Large intestine (tissue), 12 donors: ENCODE measurements at places on chromosomes 4 and X. TPM values are rescaled to one million over a fixed set of nuclear protein-coding genes. Genes with fewer than 3 reads are reported as not detected.
A peak's percentile ranks its signal among the peaks of the same experiment; 100 is the strongest.

DNA sequence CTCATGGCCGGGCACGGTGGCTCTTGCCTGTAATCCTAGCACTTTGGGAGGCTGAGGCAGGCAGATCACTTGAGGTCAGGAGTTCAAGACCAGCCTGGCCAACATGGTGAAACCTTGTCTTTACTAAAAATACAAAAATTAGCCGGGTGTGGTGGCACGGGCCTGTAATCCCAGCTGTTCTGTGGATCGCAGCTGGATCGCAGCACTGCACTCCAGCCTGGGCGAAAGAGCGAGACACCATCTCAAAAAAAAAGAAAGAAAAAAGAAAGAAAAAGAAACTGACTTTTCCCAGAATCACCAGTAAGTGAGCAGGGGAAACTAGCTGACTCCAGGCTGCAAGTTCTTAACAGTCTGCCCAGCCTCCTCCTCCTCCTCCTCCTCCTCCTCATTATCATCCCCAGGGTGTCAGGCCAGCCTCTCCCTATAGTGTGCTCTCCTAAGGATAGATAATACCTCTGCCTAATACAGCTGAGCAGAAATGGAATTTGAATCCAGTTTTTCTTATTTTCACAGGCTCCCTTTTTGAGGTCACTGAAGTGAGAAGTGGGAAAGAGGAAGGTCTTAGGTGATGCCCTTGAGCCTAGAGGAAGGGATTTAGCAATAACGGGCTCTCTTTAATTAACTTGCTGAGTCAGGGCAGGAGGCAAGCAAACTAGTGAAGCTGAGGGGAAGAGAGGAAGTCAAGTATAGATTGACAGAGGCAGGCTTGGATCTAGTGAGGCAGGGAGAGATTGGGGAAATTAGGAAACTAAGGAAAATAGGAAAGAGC lies 11.8 kb upstream of the ELF2 start:
- DNase-seq: no peak
- H3K4me1 ChIP-seq: no peaks in the 10 kb centered on the region
- no peaks in the 10 kb centered on the region for H3K36me3 ChIP-seq
- H3K27me3 ChIP-seq: no peaks in the 10 kb centered on the region
- H3K4me3 ChIP-seq: no peak overlapping the region
- H3K27ac ChIP-seq: no peak overlapping the region

- peaks cover 8% of the 10 kb centered on the region for H3K36me3 ChIP-seq
- H3K4me1 ChIP-seq: peaks cover 3% of the 10 kb centered on the region
- H3K4me3 ChIP-seq: no peak overlapping the region
- no peak overlapping the region for H3K27ac ChIP-seq
- H3K27me3 ChIP-seq: no peaks in the 10 kb centered on the region
Observed at GRCh38 chr4:73066928-73067327, 2.6 kb downstream of the COX18 start.

- H3K27me3 ChIP-seq: no peaks in the 10 kb centered on the region
- DNase-seq: peak; percentile 87
- peaks cover 35% of the 10 kb centered on the region for H3K4me1 ChIP-seq
- peak overlapping the region; percentile 32 for H3K4me3 ChIP-seq
Observed at GRCh38 chr4:40475609-40476008, 140.5 kb downstream of the CHRNA9 start.

DNA sequence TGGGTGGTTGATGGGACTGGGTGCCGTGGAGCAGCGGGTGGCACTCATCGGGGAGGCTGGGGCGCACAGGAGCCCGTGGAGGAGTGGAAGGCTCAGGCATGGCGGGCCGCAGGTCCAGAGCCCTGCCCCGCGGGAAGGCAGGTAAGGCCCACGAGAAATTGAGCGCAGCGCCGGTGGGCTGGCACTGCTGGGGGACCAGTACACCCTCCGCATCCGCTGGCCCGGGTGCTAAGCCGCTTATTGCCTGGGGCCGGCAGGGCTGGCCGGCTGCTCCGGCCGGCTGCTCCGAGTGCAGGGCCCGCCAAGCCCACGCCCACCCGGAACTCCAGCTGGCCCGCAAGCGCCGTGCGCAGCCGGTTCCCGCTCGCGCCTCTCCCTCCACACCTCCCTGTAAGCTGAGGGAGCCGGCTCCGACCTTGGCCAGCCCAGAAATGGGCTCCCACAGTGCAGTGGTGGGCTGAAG lies 85.1 kb upstream of the FAT4 start:
- no peaks in the 10 kb centered on the region for H3K36me3 ChIP-seq
- no peak for DNase-seq
- H3K27ac ChIP-seq: no peak overlapping the region
- no peaks in the 10 kb centered on the region for H3K27me3 ChIP-seq

- H3K4me3 ChIP-seq: no peak overlapping the region
- no peaks in the 10 kb centered on the region for H3K27me3 ChIP-seq
- no peak for DNase-seq
- no peak overlapping the region for H3K27ac ChIP-seq
Observed at GRCh38 chr4:26873391-26874026, 12.9 kb downstream of the STIM2 start.

GRCh38 chr4:8141935-8142334 lies 16.7 kb downstream of the ABLIM2 start:
- no peak overlapping the region for H3K27ac ChIP-seq
- peaks cover 37% of the 10 kb centered on the region for H3K27me3 ChIP-seq
- no peaks in the 10 kb centered on the region for H3K4me1 ChIP-seq

- no peak for DNase-seq
Observed at GRCh38 chrX:51824061-51824460, 69.4 kb upstream of the MAGED1 start.

DNA sequence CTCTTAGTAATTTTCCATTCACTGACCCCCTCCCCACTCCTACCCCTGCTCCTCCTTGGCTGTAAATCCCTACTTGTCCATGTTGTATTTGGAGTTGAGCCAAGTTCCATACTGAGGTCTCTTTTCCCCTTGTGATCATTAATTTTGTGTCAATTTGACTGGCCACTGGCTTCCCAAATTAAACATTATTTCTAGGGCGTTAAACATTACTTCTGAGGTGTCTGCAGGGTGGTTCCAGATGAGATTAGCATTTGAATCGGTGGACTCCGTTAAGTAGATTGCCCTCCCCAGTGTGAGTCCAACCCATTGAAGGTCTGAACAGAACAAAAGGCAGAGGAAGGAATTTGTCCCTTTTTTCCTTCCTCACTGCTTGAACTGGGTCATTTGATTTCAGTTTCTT lies 25.7 kb downstream of the SLC39A8 start:
- no peak overlapping the region for H3K27ac ChIP-seq
- H3K4me1 ChIP-seq: no peaks in the 10 kb centered on the region
- DNase-seq: no peak
- H3K4me3 ChIP-seq: no peak overlapping the region

DNA sequence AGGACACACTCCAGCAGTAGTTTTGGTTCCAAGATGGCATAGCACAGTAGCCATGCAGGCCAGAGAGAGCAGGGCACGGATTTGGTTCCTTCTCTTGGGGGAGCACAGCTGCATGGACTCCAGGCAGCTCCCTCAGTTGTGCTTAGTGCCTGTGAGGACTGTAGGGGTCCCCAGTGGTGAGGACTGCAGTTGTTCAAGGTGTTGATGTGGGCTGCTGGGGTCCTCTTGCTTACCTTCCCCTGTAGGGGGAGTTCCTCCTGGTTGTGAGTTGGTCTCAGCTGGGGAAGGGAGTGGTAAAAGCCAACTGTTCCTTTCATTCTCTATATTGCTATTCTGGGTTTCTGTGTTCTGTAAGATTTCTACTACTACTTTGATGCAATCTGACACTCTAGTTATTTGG lies 606.5 kb downstream of the MAGEB5 start:
- H3K4me1 ChIP-seq: no peaks in the 10 kb centered on the region
- no peaks in the 10 kb centered on the region for H3K27me3 ChIP-seq
- H3K36me3 ChIP-seq: no peaks in the 10 kb centered on the region
- H3K27ac ChIP-seq: no peak overlapping the region

- peaks cover 24% of the 10 kb centered on the region for H3K36me3 ChIP-seq
- H3K4me1 ChIP-seq: peaks cover 36% of the 10 kb centered on the region
- no peak for DNase-seq
- H3K27ac ChIP-seq: no peak overlapping the region
- no peak overlapping the region for H3K4me3 ChIP-seq
- no peaks in the 10 kb centered on the region for H3K27me3 ChIP-seq
Observed at GRCh38 chr4:38086151-38086848, 126.1 kb downstream of the PTTG2 start.

GRCh38 chr4:111960241-111960667 lies 185.0 kb upstream of the FAM241A start:
- no peak overlapping the region for H3K27ac ChIP-seq
- DNase-seq: no peak
- H3K27me3 ChIP-seq: no peaks in the 10 kb centered on the region
- peaks cover 15% of the 10 kb centered on the region for H3K4me1 ChIP-seq

DNA sequence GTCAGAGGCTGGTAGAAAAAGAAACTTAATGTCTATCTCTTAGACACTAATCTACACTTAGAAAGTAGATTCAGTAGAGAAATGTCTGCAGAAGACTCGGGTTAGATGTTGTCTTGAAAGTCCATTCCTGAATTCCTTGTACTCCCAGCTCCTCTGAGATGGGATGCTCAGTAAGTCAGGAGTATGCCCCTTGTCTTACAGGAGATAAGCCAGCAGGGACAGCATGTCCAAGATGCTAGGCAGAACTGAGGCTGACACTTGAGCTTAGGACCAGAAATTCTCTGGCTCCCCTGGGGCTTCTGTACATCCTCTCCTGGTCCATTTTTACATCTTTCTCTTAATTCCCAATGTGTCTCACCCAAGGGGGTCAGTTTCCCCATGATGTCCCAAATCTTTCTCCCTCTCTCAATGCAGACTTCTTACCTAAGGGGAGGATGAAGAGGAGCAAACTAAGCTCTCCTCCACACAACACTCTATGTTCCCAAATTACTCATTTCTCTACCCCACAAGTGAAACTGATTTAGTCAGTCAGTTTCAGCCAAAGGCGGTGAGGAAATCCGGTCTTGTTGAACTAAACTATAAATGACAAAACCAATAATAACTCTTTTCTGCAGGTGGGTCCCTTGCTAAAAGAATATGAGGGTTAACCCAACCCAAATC lies 558.2 kb upstream of the DIPK2B start:
- H3K4me1 ChIP-seq: no peaks in the 10 kb centered on the region
- H3K27me3 ChIP-seq: no peaks in the 10 kb centered on the region
- H3K27ac ChIP-seq: no peak overlapping the region
- DNase-seq: no peak
- peaks cover 2% of the 10 kb centered on the region for H3K36me3 ChIP-seq
- H3K4me3 ChIP-seq: no peak overlapping the region

DNA sequence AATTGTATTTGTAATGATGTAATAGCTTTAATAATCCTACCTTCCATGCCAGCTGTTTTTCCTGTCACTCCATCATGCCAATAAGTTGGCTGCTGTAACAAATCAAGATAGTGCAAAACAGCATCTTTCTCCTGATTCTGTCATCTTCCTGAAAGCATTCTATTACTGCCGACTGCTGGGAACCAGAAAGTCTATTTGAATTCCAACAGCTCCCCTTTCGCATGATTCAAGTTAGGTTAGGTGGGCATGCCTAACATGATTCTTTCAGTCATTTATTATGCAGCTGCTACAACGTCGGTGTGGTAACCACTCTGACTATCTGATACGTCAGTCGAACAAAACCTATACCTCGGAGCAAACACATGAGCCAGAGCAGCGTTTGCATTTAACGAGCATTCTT lies 127.9 kb upstream of the DMD start:
- H3K4me3 ChIP-seq: no peak overlapping the region
- no peaks in the 10 kb centered on the region for H3K36me3 ChIP-seq
- H3K4me1 ChIP-seq: no peaks in the 10 kb centered on the region
- no peaks in the 10 kb centered on the region for H3K27me3 ChIP-seq

GRCh38 chrX:1072637-1073377 lies 139.6 kb downstream of the CRLF2 start:
- no peaks in the 10 kb centered on the region for H3K36me3 ChIP-seq
- H3K27me3 ChIP-seq: no peaks in the 10 kb centered on the region
- no peak overlapping the region for H3K4me3 ChIP-seq

DNA sequence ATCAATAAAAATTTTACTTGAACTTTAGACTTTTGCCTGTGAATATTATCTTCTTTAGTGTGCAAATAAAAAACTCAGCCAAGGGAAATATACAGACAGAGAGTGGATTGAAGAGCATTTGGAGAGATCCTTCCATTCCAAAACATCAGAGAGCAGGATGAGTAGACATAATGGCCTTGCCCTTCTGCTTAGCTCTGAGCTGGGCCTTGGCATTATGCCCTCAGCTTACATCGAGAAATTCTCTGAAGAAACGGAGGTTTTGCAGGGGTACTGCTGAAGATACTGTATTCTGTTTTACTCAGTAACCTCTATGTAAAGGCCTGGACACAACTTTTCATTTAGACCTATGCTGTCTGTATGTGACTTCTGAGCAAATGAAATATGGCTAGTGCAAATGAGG lies 317.4 kb downstream of the STIM2 start:
- H3K4me1 ChIP-seq: peaks cover 6% of the 10 kb centered on the region
- no peaks in the 10 kb centered on the region for H3K36me3 ChIP-seq
- DNase-seq: no peak
- no peak overlapping the region for H3K4me3 ChIP-seq
- no peaks in the 10 kb centered on the region for H3K27me3 ChIP-seq

The GYPE gene
- polyA plus RNA-seq: 0.70 TPM

The TRAM1L1 gene
- polyA plus RNA-seq: 2.8 TPM

The CAMK2D gene
- 67.7 TPM for polyA plus RNA-seq

The AKAP14 gene
- 0.40 TPM for polyA plus RNA-seq

The MID1 gene
- polyA plus RNA-seq: 11.1 TPM

The GABRA4 gene
- polyA plus RNA-seq: 0.31 TPM

The ZAR1 gene
- polyA plus RNA-seq: 0.03 TPM

The ADH1B gene
- 9.6 TPM for polyA plus RNA-seq

The PAGE2 gene
- 0.15 TPM for polyA plus RNA-seq
